Naive thymus-derived CD8-positive, alpha-beta T cell (primary cell): ENCODE measurements at places on chromosomes 7 and 10. TPM values are rescaled to one million over a fixed set of nuclear protein-coding genes. Genes with fewer than 3 reads are reported as not detected.
A peak's percentile ranks its signal among the peaks of the same experiment; 100 is the strongest.

- no peak for DNase-seq
Measured at GRCh38 chr10:13916384-13916947, 329.7 kb downstream of the PRPF18 start.

GRCh38 chr10:126770809-126771208 is 100.3 kb upstream of the C10orf90 start:
- no peak for DNase-seq

GRCh38 chr7:96016056-96016586 is 243.8 kb downstream of the DYNC1I1 start:
- DNase-seq = no peak

Gene PON1
- not detected for total RNA-seq

GRCh38 chr10:33329178-33329577 is 5.3 kb downstream of the NRP1 start:
- DNase-seq = no peak

GRCh38 chr7:36448781-36449379 is 59.2 kb downstream of the ANLN start:
- no peak for DNase-seq

DNA sequence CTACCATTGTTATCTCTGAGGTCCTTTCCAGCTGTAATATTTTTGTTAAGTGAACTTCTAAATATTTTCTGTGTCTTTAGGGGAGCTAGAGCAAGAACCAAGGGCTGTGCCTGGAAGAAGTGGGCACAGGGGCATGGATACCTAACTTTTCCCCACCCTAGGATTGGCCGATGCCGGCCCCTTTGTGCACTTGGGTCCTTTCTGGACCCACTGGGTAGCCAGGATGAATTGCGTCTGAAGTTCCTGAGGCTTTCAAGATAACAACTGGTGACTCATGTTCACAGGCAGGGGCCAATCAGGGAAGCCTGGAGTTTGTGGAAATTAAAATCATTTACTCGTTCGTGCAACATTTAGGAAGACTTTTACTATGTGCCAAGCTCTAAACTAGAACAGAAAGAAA is 758 bp downstream of the DPCD start:
- no peak for DNase-seq

Gene ADAM12
- total RNA-seq = 0.49 TPM

Gene CASP7
- total RNA-seq = 14.6 TPM

Gene ZNF239
- 4.8 TPM for total RNA-seq

- DNase-seq = no peak
Measured at GRCh38 chr10:49173201-49173772, 14.9 kb downstream of the TMEM273 start.

GRCh38 chr10:11685787-11686218 is 56.4 kb upstream of the ECHDC3 start:
- peak; percentile 75 for DNase-seq

Gene LLCFC1
- total RNA-seq = not detected

Gene URGCP
- total RNA-seq = 34.0 TPM

Gene PILRA
- 8.6 TPM for total RNA-seq

Gene SRGN
- total RNA-seq = 74.4 TPM

DNA sequence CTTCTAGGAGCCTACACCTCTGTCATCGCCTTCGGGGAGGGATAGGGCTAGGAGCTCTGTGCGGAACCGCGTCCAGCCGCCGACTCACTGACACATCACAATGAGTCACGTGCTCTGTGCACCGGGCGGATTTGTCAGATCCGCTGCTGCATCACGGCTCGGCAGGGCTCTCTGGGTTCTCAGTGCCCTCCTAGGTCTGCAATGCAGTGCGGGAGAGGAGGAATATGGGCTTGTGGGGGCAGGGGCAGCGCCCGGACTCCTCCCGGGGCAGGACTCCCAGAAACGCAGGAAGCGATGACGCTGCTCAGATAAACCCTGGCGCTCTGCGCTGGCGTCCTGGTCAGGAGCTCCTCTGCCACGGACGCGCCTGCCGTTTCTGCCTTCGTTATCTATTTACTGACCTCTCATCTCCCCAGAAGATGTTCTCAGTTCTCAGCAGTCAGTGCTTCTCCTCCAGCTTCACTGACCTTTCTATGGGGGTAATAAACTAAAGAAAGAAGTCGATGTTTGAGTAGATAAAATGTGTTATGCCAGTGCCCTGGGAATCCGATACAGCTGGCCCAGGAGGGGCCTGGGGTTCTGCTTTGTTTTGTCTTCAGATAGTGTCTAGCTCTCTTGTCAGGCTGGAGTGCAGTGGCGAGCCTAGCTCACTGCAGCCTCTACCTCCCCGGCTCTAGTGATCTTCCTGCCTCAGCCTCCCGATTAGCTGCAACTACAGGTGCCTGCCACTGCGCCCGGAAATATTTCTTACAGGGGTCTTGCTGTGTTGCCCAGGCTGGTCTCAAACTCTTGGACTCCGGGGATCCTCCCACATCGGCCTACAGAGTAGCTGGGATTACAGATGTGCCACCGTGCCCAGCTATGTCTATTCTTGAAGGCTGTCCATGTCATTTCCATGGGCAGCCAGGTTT is 22.8 kb upstream of the ITGB1 start:
- peak; percentile 70 for DNase-seq

- DNase-seq = no peak
Measured at GRCh38 chr7:101984133-101984879, 166.9 kb downstream of the CUX1 start.
